Activated CD4-positive, alpha-beta T cell treated with anti-CD3 and anti-CD28 coated beads, Interleukin-2, amount 50 U/mL, for 4 hours (primary cell): ENCODE measurements at places on chromosomes 6 and 20.

DNA sequence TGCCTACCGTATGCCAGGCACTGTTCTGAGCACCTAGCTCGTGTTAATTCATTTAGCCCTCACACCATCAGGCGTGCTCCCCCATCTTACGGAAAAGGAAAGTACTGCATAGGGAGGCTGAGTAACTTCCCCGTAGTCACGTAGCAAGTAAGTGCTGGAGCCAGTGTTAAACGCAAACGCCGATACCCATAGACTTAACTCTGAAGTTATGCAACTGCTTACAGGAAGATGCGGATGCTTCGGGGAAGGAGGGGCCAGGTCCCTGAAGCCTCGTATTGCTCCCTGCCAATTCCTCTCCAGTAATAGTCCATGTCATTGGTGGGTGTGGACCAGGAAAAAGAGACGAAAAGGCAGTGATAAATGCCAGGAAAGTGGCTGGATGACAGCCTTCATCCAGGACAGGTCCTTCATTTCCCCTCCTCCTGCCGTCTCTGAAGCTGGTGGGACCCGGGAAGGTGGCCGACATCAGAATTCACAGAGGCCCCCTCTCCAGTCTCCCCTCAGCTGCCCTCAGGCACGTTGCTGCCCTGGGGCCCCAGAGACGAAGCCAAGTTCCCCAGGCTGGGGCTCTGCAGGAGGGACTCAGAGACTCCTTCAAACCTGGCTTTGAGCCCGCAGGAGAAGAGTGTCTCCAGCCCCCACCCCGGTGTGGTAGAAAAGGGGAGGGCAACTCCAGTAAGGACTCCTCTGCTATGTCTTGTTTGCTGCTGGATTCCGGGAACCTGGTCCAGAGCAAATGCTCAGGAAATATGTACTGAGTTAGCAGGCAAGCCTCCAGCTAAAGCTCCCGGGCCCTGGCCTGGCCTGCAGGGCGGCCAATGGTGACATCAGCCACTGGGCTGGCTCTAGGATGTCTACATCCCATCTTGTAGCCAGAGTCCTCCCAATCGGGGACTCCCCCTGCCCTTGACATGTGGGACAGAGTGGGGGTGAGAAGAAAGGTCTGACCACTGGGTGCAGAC, 37.8 kb downstream of the RAB44 start:
- no peak for DNase-seq

- no peak for DNase-seq
Observed at GRCh38 chr6:5133943-5134342, 48.8 kb downstream of the PPP1R3G start.

GRCh38 chr6:74875193-74875592, 330.7 kb downstream of the COL12A1 start:
- DNase-seq = no peak

DNA sequence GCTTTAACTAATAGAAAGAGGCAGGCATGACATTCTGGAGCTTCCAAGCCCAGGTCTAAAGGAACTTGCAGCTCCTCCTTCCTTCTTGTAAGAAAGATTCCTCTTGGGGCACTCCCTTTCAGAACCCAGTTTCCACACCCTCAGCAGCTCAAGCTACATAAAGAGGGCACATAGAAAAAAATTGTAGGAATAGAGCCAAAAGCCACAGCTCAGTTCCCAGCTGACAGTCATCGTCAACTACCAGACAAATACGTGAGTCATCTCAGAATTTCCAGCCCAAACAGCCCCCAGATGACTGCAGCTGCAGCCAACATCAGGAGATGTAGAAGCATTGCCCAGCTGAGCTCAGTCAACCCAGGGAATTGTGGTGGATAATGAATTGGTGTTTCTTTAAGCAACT, 349.8 kb upstream of the ARID1B start:
- DNase-seq = no peak

DNA sequence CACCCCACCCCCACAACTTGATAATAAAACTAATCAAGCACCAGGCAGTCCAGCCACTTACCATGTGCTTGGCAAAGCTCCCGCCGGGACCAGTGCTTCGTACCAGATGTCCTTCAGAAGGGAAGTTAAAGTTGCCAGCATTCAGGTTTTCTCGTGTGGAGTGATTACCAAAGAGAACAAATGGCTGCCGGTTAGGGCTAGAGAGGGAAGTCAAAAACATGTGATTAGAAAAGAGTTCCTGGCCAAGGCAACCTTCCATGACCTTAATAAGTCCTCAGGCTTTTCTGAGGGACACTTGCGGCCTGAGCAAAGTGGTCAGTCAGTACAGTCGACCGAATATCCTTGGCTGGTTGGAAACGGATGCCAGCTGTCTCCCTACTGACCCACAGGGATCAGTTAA, 67.0 kb downstream of the DNAAF9 start:
- DNase-seq = no peak

DNA sequence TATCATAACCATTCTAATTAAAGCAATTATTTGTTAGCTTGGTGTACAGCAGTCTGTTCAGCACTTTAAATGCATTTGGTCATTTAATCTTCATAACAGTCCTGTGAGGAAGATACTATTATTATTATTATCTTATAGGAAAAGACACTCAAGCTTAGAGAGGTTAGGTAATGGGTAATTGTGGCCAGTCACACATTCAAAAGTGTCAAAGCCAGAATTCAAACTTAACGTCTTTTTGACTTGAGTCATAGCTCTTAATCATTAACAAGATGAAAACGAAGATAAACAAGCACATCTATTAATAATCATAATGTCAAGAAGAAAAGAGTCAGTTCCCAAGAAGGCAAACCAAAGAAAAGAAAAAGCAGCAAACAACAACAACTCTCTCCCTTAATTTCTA, 251.0 kb downstream of the SYNE1 start:
- no peak for DNase-seq

GRCh38 chr6:134437376-134437775, 119.5 kb upstream of the SGK1 start:
- DNase-seq = peak; percentile 12

- no peak for DNase-seq
Observed at GRCh38 chr6:71621918-71622519, 264.3 kb upstream of the RIMS1 start.

GRCh38 chr6:3501826-3502500, 45.1 kb upstream of the SLC22A23 start:
- DNase-seq = no peak

GRCh38 chr6:110097443-110097842, 82.0 kb downstream of the WASF1 start:
- DNase-seq = no peak

DNA sequence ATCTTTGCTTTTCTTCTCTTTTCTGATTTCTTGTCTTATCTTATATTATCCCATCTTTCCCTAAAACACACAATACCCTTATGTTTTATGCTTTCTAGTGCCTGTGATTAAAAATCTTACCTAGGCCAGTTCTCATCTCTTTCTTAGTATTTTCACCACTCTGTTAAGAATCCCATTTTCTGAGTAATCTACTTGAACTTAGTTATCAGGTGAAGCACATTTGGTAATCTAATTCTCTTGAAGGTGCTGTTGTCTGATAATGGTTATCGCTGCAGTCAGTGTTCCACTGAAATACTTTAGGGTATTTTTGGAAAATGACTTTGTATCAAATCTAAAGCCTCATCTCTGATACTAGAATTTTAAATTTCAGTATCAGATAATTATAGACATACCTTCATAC, 192.5 kb upstream of the MAN1A1 start:
- DNase-seq = no peak

DNA sequence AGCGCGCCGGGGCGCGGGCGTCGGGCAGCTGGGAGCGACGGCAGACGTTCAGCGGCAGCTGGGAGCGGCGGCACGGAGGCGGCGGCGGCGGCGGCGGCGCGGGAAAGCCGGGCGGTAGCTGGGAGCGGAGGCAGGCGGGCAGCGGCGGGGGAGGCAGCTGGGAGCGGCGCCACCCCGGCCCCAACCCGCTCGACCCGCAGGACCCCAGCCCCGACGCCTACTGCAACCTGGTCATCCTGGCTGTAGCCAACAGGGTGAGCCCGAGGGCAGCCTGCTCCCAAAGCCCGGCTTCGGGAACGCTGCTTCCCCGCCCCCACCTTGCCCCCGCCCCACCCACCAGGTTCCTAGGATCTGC, 8.9 kb downstream of the CCM2L start:
- no peak for DNase-seq

DNA sequence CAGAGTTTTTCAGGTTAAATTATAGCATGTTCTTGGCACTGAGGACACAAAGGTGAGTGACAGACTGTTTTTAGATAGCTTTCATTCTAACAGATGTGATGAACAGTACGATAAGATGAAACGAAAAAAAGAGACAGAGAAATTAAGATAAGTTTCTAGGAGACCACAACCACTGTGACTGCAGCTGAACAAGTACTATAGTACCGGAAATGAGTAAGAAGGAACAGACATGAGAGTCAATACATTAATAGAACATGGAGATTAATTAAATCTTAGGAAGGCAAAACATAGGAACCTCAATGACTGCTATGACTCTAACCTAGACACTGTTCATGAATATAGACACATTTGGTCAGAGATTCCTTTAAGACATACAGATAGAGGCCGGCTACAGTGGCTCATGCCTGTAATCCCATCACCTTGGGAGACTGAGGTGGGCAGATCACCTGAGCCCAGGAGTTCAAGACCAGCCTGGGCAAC, 40.2 kb downstream of the HBS1L start:
- no peak for DNase-seq

- DNase-seq = no peak
Observed at GRCh38 chr20:39607141-39607540, 645.0 kb downstream of the DHX35 start.

- no peak for DNase-seq
Observed at GRCh38 chr6:140599916-140600315, 1225.5 kb upstream of the CITED2 start.

DNA sequence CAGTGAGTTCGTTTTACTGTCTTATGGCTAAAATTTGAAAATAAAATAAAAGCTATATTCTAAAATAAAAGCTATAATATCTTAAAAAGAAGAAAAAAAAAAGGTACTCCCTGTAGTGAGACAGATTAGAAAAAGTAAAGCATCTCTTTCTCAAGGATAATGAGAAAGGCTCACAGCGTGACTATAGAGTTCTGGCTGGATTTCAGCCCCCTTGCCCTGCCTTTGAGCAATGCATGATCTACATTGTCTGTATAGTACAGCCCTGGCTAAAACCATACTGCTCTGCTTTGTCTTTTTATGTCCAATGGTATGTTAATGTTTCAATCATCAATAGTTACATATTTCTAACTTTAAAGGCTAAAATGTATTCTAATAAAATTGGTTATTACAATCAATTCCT, 91.2 kb downstream of the PRSS35 start:
- DNase-seq = no peak

GRCh38 chr6:6593867-6594468, 5.4 kb downstream of the LY86 start:
- DNase-seq = no peak

DNA sequence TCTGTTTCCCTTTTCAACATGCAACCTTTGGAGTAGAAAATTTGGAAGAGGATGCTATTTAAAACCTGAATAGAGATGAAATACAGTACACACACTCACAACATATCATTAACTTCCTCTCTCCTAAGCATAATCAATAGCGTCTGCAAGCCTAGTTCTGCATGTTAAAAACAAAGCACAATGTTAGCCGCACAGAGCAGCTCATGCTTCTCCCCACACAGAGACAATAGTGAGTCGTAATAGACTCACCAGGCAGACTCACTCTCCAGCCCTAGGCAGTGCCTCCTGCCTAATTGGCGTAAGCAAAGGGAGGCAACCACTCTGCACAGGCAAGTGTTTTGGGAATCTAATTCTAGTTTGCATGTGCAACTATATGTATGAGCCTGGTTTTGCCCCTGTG, 45.8 kb upstream of the ARID1B start:
- no peak for DNase-seq

DNA sequence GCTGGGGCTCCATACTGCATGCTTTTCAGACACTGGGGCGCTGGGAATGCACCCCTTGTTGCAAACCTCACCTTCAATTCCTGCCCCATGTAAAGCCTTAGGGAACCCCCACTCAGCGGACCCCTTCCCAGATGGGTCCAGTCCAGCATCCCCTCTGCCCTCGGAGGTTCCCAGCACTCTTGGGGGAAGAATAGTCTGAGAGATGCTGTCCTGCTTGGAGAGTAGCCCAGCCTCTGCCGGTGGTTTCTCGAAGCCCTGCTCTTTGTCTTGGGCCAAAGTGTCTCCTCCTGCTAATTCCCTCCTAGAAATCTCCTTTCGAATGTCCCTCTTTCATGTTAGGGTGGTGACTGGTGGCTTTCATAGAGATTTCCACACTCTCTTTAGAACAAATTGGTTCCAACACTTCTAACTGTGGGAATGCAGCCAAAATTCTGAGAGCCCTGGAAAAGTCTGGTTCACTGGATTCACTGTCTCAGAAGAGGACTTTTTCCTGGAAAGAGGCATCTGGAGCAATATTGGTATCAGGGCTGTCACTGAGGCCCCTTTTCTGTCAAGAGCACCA, 24.9 kb upstream of the SULF2 start:
- DNase-seq = no peak

GRCh38 chr20:62368392-62368975, 1.4 kb upstream of the LAMA5 start:
- DNase-seq = no peak

- no peak for DNase-seq
Observed at GRCh38 chr6:34200340-34200971, 36.2 kb upstream of the HMGA1 start.

DNA sequence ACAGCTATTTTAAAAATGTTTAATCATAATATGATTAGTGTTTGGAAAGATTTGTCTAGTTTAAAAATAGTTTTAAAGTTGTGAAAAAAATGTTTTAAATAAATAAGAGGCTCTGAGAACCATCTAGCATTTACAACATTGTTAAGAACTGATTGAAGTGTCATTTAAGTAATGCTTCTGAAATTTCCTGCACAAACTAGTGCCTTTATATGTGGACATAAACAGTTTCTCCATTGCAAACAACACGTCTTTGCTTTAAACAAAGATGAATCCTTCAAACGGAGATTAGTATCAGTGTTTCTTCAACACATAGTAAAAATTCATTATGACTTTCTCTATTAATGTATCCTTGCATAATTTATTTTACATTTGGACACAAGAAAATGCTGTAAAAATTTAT, 45.9 kb upstream of the ID4 start:
- DNase-seq = no peak

DNA sequence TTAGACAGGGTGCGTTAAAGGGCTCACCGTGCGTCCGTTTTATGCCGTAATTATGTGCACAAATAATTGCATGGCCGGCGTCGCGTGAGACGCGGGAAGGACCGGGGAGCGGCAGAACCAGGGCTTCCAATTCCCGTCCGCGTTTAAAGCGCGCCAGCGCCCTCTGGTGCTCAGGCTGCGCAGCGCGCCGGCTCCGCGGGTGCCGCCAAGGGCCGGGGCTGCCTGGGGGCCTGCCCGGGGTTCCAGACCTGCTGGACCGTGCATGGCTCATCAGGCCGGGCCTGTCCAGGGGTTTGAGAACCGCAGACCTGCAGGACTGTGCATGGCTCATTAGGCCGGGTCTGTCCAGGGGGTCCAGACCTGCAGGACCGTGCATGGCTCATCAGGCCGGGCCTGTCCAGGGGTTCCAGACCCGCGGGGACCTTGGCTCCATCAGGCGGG, 369.0 kb downstream of the THBS2 start:
- DNase-seq = peak; percentile 66

- no peak for DNase-seq
Observed at GRCh38 chr6:30979141-30979540, 4.4 kb upstream of the MUC21 start.

GRCh38 chr6:55974688-55975087, 99.3 kb upstream of the BMP5 start:
- no peak for DNase-seq

GRCh38 chr20:38197217-38197616, 32.1 kb upstream of the TGM2 start:
- DNase-seq = no peak
